T-cell (primary cell): ENCODE measurements at places on chromosomes 5 and 9.
A peak's percentile ranks its signal among the peaks of the same experiment; 100 is the strongest.

GRCh38 chr9:19631181-19631580 is 157.7 kb downstream of the SLC24A2 start:
- no peak for DNase-seq

DNA sequence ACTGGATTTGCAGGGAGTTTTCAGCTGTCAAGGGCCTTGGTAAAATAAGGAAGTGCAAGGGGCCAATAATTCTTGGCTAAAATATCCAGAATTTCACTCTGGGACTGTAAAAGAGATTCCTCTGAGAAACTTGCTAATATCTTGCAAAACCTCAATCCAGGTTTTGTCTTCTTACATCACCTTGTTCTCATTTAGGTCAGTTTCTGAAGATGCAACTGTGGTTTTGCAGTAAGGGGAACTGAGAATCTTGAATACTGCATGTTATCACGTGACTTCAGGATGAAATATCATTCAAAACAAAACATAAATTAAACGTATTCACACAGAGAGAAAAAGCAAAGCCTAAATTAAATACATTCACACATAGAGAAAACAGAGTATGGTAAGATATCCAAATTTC is 35.0 kb upstream of the RIC1 start:
- no peak for DNase-seq

- no peak for DNase-seq
Observed at GRCh38 chr5:41641621-41642020, 131.2 kb upstream of the PLCXD3 start.

GRCh38 chr5:132761321-132762240 is 14.4 kb downstream of the CCNI2 start:
- DNase-seq = no peak

- DNase-seq = no peak
Observed at GRCh38 chr5:36230151-36230790, 11.5 kb downstream of the NADK2 start.

DNA sequence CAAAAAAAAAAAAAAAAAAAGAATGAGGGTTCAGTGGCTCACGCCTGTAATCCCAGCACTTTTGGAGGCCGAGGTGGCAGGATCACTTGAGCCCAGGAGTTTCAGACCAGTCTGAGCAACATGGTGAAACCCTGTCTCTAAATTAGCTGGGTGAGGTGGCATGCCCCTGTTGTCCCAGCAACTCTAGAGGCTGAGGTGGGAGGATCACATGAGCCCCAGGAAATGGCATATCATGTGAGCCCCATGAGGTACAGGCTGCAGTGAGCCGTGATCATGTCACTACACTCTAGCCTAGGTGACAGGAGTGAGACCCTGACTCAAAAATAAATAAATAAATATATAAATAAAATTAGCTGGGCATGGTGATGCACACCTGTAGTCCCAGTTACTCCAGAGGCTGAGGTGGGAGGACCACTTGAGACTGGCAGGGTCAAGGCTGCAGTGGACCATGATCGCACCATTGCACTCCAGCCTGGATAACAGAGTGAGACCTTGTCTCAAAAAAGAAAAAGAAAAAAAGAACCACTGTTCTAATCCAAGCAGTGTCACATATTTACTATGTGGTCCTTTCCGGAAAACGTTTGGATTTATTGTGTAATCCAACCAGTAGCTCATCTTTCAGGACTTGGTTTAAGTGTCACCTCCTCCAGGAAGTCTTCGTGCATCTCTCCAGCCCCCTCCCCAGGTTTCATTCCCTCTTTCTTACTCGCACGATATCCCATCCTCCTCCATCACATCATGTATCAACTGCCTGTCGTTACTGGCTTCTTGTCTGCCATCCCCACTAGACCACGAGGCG is 12.3 kb upstream of the SPOUT1 start:
- DNase-seq = no peak

DNA sequence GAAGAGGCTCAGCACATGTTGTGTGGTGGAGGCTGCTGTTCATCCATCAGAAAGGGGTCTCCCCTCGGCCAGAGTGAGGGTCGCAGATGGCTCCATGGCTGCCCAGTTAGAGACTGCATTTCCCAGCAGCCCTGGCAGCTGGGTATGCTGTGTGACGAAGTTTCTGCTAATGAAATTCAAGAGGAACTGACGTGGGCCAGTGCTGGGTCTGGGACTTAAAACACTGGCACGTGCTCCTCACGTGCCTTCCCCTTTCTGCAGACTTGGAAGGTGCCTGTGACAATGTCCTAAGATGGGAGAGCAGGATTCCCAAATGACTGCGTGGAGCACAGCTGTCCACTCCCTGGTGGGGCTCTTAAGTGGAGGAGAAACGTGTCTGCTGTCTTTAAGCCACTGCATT is 114.5 kb upstream of the RAPGEF1 start:
- no peak for DNase-seq

- no peak for DNase-seq
Observed at GRCh38 chr5:68147659-68148058, 67.9 kb upstream of the PIK3R1 start.

GRCh38 chr5:1850324-1851154 is 32.2 kb downstream of the IRX4 start:
- no peak for DNase-seq

GRCh38 chr5:57683036-57683630 is 200.5 kb upstream of the ACTBL2 start:
- DNase-seq = no peak

GRCh38 chr5:143139585-143139984 is 263.9 kb downstream of the NR3C1 start:
- DNase-seq = no peak

DNA sequence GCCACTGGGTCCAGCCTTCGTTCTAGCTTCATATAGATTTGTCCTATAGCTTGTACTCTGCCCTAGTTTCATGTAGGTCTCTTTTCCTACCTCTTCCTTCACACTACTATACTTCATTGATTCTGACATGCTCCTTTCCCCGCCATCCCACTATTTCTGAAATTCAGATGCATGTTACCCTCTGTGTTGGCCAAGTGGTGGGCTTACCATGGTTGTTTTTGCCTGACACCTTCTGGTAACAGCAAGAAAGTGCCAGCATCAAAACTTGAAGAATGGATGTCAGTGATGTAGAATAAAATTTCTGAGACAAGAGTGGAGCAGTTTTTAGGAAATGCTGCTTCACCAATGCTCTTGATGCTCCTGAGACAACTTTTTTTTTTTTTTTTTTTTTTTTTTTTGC is 19.5 kb upstream of the SERINC5 start:
- peak; percentile 26 for DNase-seq

- DNase-seq = no peak
Observed at GRCh38 chr5:140794595-140795258, at the start of gene PCDHA2. TSS of gene PCDHA2 (plus strand) at chr5:140794852.

GRCh38 chr9:134569626-134570025 is 72.0 kb upstream of the COL5A1 start:
- no peak for DNase-seq

GRCh38 chr9:10613419-10613818 is 617 bp upstream of the PTPRD start:
- no peak for DNase-seq

- DNase-seq = peak; percentile 2
Observed at GRCh38 chr5:157918811-157919742, 60.1 kb upstream of the CLINT1 start.

DNA sequence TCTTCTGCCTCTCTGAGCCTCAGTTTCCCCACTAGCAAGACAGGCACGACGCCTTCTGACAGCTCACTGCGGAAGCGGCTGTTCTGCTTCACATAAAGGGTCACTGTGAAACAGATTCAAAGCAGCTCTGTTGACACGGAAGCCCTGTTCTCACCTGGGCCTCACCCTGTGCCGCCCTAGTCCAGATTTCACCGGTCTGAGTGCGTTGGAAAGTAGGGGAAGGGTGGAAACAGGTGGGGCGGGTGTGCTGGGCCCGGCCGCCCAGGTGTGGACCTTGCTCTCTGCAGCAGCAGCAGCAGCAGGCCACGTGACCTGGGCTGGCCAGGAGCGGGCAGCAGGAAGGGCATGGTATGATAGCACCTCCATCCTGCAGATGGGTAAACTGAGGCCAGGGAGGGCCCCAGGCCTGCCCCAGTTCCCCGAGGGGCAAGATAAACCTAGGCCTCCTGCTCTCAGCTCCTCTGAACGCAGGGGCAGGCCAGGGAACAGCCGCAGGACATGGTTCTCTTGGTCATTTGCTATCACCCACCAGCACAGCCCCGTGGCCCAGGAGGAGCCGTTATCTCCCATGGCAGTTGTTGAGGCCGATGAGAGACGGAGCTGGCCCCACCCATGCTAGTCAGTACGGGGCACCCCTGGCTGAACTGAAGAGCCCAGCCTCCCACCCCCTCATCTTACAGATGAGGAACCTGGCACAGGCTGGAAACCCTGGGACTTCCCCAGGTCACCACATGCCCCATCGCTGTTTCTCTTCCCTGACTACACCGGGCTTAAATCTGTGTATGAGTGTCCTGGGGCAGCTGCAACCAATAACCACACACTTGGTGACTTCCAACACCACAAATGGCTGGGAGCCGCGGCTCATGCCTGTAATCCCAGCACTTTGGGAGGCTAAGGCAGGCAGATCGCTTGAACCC is 12.1 kb downstream of the PTGES2 start:
- DNase-seq = no peak

GRCh38 chr9:136370687-136371532 is 2.6 kb downstream of the CARD9 start:
- no peak for DNase-seq

GRCh38 chr5:38799556-38800377 is 46.0 kb upstream of the OSMR start:
- no peak for DNase-seq

GRCh38 chr9:95129476-95130291 is 187.8 kb downstream of the FANCC start:
- no peak for DNase-seq

DNA sequence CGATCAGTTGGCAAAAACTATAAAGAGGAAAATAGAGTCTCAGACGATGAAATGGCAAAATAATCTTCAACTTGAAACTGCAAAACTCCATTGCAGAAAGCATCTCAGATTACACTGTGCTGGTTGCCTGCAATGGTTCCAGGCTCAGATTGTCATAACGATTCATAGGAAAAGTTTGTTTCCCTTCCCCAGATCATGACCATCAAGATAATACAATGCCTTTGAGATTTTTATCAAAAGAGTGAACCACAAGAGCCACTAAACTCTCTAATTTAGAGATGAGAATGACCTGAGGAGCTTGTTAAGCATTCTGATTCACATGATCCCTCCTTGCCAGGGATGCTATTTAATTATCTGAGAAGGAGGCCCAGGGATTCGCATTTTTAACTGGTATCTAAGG is 52.6 kb upstream of the ITGA1 start:
- no peak for DNase-seq

GRCh38 chr5:121702682-121703081 is 149.0 kb upstream of the FTMT start:
- no peak for DNase-seq

GRCh38 chr9:132384376-132384775 is 22.3 kb downstream of the TTF1 start:
- no peak for DNase-seq

DNA sequence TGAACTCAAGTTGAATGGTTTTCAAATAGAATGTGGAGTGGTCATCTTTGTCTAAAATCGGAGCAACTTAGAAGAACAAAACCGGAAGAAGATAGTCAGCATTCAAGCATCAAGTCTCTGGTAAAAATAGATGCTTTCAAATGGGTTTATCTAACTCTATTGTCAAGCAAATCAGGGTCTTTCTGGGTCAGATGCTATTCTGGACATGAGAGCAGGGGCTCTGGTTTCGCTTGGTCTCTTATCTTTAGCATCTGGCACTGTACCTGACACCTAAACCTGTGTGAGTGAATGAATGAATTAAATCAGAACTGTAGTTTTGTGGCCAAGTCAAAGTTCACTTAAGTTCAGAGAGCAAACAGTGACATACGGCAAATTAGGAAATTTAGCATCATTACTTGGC is 173.5 kb downstream of the SLIT3 start:
- DNase-seq = no peak

- no peak for DNase-seq
Observed at GRCh38 chr9:105195259-105195658, 49.2 kb upstream of the SLC44A1 start.

DNA sequence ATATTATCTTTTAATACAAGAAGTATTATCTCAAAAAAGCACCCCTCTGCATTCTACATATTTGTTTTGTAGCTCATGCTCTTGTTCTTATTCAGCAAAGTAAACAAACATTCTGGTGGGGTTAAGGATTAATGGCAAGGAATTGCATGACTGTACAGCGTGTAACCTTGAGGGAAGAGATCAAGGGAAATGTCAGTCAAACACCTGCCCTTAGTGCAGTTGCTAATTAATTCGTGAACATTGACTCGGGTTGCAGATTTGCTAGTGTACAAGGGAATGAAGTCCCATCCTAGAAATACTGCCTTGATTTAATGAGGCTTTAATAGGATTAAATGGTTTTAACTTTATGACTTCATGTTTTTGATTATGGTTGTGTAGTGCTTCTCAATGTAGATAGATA is 1758.1 kb downstream of the MAT2B start:
- DNase-seq = no peak

DNA sequence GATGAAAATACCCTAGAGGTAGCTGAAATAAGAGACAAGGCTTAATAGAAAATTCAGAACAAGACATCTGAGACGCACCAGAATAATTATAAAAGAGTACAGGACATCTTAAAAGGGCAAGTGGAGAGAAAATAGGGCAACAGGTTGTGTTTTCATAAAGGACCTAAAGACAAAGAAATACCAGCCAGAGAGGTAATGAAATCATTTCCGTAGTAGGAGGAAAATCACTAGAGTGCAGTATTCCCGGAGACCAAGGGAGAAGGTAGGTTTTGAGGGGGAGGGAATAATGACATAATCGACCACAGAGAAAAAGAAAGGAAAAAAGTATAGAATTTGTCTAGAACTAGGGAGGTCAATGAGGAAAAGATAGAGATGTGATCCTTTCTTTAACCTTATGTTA is 26.2 kb upstream of the CTNNAL1 start:
- DNase-seq = no peak

DNA sequence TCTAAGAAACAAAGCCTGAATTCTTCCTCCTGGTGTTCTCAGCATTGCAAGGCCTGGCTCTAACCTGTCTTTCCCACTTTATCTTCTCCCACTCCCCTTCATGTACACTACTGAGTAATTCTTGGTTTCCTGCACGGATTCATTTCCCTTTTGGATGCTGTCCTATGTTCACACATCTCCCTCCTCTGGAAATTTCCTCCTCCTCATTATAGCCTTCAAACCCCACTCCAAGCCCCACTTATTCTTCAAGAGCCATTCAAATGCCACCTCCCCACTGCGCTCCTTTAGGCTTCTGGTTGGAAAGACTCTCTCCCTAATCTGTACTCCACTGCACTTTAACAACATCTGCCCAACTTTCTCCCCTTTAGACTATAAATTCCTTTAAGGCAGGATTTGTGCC is 28.2 kb upstream of the C5orf63 start:
- DNase-seq = no peak
